ENCODE measurements at places on chromosomes 13 and 19.
A peak's percentile ranks its signal among the peaks of the same experiment; 100 is the strongest.

DNA sequence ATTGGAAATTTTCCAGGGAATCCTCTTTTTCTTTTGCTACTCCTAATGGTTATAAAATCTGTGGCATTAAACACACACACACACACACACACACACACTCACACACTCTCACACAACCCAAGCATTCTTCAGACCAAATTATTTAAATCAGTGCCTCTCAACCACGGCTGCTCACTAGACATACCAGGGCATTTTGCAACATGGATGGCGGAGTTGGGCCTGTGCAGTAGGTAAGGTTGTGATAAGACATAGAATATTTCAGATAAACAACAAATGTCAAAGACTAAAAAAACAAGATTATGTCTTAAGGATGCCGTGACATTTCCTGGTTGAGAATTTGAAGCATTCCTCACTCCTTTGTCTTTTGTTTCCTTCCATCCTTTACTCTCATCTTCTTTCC, 443.1 kb downstream of the MYO16 start:
- DNase-seq, result no peak

DNA sequence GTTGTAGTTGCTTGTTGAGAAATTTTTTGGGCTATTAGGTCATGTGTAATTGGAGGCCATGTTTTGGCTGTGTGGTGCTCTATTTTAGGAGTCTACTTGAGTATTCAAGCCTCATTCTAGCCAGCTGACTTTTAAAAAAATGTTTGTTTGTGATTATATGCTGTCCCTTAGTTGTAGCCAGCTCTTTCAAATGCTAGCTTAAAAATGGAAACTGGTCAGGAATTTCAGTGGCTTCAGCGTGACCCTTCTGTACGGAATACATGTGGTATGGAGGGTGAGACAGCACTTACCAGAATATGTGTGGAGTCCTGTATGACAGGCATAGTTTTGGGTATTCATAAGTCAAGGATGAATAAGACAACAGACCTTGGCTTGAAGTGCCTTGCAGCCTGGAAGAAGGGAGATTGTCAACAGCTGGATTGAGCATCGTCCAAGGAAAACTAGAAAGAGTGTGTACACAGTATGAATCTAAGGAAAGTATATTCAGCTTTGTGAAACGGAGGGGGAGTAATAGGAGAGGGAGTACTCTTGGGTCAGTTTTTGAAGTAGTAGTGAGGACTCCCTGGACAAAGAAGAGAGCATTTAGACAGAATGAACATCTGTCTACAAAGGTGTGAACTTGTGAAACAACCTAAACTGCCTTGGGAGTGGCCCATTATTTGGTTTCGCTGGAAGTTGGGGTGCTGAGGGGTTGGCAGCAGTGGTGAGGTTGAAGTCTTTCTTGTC, 20.0 kb upstream of the WTIP start:
- DNase-seq, result no peak

DNA sequence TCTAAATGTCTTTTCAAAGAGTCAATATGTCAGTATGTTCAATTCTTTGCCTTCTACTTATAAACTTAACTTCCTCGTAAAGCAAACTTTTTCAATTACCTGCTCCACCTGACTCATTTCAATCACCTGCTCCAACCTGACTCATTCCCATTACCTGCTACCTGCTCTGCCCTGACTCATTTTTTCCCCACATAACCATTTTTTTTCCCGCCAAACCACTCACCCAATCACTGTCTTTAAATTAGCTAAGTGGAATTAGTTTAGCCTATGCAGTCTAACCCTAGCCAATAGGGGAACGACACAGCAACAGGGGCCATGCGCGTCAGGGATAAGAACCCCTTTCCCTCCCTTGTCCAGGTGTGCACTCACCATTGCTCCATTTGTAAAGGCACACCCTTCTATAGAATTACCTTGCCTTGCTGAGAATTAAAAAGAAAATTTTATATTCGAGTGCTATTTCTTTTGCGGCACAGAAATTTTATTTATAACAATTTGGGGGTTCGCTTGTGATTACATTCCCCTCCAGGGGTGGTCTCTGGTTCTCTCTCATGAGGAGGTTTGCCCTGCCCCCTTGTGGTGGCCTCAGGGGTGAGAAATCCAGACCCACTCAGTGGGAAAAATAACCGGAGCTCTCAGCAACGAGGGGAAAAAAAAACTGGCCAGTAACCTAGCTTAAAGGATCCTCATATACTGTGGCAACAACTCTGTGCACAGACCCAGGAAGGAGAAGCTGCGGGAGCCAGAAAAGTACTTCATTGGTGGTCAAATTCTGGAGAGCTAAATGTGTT, 193.1 kb downstream of the ZNF486 start:
- no peak for DNase-seq

DNA sequence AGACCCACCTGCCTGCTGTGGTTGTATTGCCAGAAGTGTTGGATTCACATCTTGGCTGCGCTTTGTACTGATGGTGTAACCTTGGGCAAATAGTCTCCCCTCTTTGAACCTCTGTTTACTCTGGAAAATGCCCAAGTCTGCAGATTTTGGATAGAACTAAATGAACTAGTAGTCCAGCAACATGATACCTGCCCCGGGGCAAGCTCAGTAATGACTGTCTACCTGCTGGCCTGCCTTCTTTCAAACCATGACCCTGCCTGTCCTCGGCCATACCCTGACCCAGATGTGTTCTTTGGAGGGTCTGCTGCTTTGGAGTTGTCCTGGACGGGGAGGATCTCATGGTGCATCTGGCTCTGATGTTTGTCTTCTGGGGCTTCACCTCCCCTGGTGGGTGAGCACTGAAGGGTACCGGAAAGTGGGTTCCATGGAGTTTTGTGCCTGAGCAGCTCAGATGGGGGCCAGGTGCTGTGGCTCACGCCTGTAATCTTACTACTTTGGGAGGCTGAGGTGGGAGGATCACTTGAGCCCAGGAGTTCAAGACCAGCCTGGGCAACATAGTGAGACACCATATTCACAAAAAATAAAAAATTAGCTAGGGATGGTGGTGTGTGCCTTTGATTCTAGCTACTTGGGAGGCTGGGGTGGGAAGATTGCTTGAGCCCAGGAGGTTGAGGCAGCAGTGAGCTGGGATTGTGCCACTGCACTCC, 59.5 kb downstream of the TNFRSF19 start:
- DNase-seq, result no peak

- no peak for DNase-seq
These were observed 44.4 kb downstream of the GPC6 start for GRCh38 chr13:93270769-93271742.

GRCh38 chr19:53010494-53010893, 3.2 kb upstream of the ERVV-1 start:
- no peak for DNase-seq

DNA sequence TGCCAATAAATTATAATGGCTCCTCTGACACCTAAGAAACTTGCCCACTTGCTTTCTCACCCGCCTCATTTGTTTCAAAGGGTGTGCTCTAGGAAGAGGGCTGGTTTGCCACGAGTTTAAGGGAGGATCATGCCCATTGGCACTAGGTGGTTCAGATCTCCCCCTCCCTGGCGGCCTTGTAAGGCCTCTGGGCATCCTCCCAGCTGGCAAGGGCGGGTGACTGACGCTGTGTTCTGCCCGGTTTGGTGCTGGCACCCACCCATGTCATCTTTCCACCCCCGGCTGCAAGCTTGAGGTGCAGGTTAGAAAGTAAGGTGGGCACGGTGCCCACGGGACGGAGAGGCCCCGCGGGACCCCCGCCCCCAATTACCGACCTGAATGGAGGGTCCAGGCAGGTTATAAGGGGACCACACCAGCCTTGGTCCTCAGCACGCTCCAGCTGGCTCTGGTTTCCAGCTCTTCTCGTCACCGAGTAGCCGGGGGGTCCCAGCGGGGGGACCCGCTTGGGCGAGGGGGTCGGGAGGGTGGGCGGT, 90.4 kb downstream of the PTPRS start:
- no peak for DNase-seq

DNA sequence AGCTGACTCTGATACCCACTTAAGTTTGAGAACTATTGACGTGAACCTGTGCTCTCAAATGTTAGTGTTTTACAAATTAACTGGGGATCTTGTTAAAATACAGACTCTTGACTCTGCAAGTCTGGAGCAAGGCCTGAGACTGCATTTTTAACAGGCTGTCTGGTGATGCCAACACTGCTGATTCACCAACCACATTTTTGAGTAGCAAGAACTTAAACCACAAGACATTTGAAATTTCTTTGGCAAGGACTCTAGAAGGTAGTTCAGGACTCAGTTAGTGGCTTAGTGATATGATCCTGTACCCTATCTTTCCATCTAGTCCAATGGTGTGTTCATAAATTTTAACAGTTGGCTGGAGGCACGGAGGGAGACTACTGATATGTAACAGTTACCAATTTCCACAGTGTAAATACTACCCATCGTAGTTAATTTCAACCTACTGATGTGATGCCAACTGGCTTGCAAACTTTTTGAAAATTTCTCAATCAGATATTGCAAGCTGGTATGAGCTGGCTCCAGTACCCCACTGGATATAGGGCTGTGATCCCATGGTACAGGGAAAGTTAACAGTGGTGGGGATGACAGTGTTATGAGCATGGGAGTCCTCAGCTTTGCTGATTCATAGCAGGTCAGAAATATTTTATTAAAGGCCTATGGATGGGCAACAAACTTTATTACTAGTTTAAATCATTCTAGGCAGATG, 255.1 kb downstream of the TBC1D4 start:
- DNase-seq, result no peak

GRCh38 chr19:50547385-50548190, 20.6 kb downstream of the LRRC4B start:
- DNase-seq, result no peak

DNA sequence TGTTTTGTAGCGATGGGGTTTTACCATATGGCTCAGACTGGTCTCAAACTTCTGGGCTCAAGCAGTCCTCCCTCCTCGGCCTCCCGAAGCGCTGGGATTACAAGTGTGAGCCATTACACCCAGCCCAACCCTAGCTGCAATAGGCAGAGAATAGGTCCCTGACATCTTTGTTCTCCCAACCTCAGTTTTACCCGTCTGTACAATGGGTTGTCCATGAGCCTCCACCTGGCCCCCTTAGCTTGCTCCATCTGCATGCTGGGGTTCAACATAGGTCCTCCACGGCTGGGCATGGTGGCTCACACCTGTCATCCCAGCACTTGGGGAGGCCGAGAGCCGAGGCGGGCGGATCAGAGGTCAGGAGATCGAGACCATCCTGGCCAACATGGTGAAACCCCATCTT, 14.4 kb downstream of the NFIC start:
- no peak for DNase-seq

DNA sequence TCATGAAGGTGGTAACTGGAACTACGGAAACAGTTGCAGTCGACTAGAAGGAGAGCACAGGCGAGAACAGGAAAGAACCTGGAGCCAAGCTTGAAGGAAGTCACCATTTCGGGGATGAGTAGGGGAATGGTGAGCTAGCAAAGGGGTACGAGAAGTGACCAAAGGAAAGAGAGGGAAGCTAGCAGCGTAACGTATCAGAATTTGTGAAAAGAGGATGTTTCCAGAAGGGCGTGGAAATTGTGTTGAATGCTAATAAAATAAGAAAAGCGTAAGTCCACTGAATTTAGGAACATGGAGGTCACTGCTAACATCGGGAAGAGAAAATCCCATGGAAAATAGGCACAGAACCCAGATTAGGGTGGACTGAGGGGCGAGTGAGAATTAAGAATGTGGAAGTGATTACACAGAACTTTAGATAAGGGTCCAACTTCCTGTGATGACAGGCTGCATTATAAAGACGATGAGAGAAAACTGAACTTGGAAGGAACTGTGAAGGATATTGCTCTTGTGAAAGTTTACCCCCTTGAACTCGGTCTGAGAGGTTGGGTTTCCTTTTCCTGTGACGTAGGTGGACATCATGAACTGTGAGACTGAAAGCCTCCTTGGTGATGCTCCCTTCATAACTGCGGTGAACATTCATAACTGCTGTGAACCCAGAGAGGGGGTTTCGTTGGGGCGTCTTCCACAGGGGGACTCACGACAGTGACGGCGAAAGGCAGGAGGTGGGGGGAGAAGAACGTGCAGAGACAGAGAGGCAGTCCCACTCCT, 2.0 kb upstream of the FFAR2 start:
- peak; percentile 9 for DNase-seq

DNA sequence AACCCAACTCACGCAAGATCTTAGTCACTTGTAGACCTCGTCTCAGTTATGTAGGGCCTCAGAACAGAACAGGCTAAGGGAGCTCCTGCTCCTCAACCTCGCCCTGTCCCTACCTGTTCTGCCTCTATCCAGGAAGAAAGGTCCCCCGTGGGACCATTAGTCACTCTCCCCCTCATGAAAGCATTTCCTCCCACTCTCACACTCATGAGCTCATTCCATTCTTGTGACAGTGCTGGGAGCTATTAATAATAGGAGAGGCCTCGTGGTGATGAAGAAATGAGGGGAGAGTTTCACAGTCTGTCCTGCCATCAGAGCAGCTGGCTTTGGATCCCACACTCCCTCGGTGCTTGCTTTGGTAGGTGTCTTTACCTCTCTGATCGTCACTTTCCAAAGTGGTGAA, 10.2 kb downstream of the PPP2R1A start:
- no peak for DNase-seq

DNA sequence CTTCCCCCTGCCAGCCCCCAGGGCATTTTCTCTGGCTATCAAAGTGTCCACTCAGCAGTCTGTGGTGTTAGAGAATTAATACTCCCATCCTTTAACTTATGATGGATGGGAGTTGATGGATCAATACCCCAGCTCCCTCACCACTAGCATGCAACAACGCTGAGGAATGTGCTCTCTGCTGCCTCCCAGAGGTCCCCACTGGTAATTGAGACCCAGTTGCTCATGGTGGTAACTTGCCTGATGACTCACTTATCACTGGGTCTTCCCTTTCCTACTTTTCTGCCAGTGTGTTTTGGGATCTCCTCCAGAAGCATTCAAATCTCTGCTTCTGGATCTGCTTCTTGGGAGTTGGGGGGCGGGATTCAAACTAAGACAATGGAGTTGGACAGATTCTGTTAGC, 20.3 kb upstream of the CACNA1A start:
- no peak for DNase-seq

DNA sequence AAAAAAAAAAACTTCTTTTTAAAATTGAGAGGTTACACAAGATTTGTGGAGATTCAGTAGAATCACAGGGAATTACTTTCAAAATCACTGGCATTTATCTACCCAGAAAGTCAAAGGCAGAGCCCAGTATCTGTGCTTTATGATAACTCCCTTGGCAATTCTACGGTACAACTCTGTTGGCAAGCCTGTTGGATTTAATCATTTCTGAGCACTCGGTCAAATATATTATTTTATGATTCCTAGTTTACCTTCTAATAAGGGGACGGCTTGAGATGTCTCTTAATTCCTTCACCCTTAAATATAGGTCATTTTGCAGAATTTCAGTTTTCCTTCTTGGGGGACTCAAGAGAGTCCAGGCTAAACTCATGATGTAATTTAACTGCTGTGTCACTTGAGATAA, 987.6 kb downstream of the EFNB2 start:
- no peak for DNase-seq

DNA sequence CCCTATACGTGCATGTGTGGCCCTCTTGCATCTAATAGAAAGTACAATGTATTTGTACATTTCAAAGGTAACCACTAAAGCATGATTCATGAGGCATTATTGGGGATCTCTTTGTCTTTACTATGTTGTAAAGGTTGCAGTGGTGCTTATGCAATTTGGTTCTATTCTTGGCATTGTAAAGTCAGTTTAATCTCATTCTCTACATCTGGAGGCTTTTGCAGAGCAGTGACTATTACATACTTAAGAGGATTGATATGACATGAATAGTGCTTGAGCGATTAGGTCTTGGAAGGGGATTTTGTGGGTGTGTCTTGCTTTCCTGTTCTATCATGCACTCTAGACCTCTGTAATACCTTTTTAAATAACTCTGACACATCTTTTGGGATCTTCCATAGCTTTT, 610.0 kb downstream of the EFNB2 start:
- no peak for DNase-seq

- DNase-seq, result no peak
These were observed 579 bp downstream of the ZNF566 start for GRCh38 chr19:36488846-36489117.

- no peak for DNase-seq
These were observed 376.5 kb downstream of the KLF12 start for GRCh38 chr13:73757481-73758233.
